Cardiac fibroblast (primary cell): ENCODE measurements at places on chromosomes 1 and 21.
A peak's percentile ranks its signal among the peaks of the same experiment; 100 is the strongest.

DNA sequence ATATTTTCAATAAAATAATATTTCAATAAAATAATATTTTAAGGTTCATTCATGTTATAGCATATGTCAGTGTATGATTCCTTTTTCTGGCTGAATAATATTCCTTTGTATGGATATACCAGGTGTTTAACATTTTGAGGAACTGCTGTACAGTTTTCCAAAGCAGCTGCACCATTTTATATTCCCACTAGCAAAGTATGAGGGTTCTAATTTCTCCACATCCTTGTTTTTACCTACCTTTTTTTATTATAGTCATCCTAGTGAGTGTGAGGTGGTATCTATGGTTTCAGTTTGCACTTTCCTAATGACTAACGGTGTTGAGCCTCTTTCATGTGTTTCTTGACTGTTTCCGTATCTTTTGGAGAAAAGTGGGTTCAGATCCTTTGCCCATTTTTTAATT lies 5.2 kb downstream of the DEGS1 start:
- no peak for DNase-seq

DNA sequence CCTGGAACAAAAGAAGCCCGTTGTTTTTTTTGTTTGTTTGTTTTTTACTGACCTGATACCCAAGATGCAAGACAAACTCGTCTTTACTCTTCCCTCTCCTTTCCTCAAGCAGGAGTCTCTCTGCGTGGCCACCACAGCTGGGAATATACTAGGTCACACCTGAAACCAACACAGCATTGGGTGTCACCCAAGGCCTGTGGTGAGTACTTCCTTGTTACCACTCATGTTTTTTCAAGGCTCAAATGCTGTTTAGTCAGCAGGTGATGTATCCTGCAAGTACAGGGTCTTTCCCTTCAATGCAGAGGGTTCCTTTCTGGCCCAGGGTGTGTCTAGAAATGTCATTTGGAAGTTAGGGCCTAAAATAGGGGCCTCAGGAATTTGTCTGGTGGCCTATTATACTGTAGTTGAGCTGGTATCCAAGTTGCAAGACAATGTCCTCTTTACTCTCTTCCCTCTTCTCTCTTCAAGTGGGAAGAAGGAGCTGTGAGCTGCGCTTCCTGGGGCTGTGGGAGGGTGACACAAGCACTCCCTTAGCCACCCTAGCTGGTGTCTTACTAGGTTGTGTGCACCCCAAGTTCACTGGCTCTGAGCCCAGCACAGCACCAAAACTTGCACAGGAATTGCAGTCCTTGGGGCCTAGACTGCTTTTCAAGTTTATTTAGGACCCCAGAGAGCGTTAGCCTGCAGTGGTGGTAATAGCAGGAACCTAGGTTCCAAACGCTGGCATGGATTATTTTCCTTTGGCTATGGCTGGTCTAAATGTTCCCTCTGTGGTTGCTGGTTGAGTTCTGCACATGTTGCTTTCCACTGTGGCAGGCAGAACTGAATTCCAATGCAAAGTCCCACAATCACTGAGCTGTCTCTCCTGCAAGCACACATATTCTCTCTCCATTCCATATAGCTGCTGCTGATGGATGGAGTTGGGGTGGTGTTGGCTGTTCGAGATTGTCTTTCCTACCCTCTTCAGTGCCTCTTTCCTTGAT lies 91.4 kb upstream of the LYPLAL1 start:
- no peak for DNase-seq

DNA sequence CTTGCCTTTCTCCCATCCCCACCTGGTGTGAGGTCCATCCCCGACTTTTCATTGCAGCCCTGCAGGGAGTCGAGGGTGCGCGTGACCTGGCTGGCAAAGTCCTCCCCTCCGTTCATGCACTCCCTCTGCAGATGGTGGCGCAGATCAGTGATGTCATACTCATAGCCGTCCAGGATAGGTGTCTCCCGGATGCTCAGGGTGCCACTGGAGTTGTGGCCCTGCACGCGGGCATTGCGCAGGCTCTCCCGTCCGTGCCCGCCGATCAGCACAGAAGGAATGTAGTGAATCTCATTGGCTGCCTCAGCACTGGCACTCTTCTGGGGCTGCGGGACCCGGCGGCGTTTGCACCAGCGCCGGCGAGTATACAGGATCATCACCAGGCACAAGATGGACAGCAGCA lies 132.1 kb downstream of the ASTN1 start:
- no peak for DNase-seq

DNA sequence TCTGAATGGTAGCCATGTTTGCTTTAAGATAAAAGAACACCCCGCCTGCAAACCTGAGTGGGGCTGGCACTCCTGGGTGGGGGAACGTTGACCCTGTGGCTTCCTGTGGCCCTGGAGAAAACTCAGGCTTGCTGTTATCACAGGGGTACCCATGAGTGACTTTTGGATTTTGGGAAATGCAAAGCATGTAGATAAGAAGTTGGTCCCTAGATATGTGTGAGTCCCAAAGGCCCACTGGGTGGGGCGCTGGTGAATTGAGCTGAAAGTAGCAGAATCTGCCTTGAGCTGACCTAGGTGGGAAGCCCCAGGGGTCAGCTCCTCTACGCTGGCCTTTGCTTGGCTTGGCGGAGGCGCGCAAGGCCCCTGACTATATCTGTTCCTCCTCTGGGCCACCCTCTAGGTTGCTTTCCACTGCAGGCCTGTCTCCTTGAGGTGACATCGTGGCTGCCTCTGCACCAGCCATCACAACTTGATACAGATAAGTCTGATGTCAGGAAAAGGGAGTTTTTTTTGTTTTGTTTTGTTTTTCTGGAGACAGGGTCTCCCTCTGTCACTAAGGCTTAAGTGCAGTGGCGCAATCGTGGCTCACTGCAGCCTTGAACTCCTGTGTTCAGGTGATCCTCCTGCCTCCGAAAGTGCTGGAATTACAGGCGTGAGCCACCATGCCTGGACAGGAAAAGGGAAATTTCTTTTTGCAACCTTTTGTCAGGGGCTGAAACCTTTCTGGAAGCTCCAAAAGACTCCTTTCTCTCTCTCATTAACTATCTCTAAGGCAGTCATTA lies 72.2 kb downstream of the AGPAT3 start:
- DNase-seq = no peak

DNA sequence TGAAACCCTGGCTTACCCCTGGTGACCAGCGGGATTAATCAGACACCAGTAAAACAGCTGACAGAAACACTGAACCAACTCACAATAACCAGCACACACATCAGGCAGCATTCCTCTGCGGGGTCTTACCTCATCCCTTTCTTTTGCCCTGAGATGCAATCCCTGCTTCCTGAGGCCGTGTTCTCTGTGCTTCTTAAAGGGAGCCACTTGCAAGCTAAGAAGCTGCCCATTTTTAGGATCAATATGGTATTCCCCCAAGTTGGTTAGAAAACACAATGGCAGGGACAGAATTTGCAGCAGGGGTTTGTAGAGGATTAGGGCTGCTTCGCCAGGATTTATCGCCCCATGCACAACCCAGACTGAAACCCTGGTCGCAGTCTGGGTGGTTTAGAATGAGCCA lies 74.7 kb upstream of the OLIG2 start:
- DNase-seq = no peak

DNA sequence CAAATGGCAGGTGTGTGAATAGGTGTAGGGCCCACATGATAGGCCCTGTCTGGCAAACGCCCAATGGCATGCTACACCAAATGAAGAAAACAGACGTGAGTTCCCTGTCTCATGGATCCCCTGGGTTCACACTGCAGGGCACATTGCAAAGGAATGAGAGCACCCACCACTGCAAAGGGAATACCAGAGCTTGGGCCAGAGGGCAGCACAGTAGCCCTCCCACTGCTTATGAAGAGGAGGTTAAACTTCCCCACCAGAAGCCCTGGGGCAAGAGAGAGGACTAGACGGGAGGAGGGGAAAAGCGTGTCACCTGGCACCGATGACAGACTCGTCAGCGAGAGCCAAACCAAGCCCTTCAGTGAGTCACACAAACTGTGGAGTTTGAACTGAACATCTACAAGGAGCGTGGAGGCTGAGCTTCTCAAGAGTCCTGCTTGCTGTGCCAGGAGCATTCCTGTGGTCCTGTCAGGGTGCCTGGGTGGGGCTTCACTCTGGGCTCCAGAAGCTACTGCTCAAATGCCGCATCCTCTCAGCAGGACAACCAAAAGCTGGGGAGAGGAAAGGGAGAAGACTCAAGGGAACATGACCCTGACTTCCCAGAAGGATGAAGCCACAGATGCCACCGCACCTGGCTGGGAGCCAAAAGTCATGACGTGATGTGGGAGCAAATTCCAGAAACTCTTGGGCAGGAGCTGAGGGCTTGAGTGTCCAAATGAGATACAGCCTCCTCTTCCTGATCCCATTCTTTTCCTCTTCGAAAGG lies 61.1 kb downstream of the TOMM20 start:
- DNase-seq = peak; percentile 99

- peak; percentile 73 for DNase-seq
These were observed 6.6 kb downstream of the LIN28A start for GRCh38 chr1:26417111-26417759.

DNA sequence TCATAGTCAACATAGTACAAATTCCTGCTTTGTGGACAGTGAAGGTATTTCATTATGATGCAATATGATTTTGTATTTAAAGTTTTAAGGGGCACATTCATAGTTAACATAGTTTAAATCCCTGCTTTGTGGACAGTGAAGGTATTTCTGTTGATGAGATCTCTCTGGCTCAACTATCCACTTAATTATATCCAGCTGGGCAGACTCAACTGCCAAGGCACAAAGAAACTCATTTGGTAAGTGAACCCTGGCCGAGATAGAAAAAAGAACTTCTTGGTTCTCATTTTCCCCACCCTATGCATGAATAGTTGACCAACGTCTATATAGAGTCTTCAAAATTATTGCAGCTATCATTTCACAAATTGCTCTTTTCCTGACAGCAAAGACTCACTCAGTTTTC lies 1194.6 kb downstream of the NCAM2 start:
- DNase-seq = no peak

GRCh38 chr1:21865943-21866706 lies 54.1 kb downstream of the LDLRAD2 start:
- DNase-seq = no peak

DNA sequence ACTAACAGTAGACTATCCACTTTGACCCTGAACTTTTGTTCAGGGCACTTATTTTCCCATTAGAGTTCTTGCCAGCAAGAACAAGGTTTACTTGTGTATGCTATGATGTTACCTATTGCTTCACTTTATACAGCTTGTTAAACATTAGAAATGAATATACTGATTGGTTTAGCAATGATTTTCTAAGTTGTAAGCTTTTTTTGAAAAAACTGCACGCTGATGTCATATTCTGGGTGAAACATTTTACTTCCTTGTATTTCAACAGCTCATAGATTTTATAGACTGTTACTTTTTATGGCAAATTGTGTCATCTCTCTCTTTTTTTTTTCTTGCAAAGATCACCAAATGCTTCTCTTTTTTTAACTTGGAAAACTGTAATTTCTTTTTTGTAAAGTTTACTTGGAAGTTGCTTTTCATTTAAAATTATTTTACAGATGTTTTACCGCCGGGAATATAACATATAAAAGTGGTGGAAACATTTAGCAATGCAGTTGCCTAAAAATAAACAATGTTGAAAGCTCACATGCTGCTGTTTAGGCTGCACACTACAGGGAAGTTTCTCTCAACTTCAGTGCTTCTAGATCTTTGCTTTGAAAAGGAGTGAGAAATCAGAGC lies 215.3 kb upstream of the NFIA start:
- peak; percentile 23 for DNase-seq

DNA sequence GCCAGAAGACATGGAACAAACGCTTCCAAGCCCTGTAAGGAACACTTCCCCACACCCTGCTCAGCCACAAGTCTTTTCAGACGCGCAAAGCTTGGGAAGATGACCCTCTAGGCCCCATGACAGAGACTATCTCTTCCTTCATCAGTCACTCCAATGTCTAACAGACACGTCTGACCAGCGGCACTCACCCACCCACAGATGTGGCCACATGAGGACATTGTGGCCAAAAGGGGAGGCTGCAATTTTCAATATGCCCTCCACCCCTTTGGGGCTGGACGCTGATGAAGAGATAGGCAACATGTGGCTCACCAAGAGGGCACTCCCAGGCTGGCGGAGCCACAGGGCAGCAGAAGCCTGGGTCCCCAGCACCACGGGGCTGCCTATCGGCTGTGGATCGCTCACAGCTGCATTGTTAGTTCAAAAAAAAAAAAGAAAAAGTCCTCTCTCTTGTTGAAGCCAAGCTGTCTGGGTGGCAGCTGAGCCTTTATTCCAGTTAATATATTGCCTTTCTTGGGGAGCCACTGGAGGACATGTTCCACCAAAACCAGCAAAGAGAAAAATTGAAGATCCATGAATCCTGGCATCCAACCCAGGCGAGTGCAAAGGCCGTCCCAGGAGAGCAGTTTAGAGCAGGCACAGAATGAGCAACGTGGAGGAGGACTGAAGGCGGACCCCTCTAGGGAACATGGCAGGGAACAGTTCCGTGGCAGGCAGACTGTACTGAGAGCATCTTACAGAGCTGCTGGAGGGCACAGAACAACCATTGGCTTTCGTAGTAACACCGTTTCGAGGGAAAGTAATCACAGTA lies 52.7 kb upstream of the GPR153 start:
- DNase-seq = no peak

DNA sequence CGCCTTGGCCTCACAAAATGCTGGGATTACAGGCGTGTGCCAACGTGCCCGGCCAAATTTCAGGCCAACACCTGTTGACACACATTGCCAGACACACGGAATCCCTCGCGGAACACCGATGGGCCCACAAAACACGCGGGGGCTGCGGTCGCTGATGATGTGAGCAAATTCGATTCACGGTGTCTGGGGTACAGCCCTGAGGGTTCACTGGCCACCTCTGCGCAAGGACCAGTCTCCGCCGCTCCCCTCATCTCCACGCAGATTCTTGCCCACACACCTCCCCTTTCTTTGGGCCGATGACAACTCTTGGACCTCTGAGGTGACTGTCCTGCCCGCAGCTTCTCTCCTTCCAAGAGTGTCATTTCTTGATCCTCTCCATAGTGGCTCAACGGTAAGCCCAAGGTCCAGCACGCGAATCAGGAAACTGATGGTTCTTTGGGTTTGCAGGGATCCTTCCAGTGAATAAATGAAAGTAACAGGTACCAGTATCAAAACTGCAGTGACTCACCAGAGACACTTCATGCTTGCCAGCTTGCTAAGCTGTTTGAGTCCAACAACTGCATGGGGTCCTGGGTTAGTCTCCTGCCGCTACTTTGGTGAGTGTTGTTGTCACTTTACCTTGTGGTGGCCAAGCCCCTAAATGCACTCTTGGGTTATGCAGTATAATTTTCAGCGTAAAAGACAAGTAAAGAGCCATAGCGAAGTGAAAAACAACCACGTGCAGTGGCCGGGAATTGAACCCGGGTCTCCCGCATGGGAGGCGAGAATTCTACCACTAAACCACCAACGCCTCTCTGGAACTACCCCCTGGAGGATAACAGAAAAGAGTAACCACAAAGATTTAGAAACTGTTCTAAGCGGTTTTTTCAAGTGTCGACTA lies 11.0 kb upstream of the RNU1-3 start:
- DNase-seq = peak; percentile 87

DNA sequence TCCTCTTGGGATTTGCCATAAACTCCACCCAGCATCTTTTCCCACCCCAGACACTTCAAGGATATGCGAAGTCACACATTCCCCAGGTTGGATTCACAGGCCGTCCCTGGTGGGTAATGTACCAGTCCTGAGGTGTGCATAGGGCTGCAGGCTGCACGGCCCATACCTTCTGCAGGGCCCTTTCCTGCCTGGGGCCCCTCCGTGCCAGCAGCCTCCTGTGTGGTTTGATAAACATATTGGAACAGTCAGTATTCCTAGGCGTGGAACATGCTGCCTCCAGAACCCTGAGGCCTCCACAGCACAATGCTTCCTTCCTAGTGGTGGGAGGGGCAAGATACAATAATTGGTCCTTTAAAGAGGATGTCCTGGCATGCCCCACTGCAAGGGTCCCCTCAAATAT lies 26.6 kb downstream of the IL10RB start:
- DNase-seq = no peak

- DNase-seq = no peak
These were observed 380.7 kb downstream of the PRDM2 start for GRCh38 chr1:14080653-14081052.

GRCh38 chr1:8162168-8162567 lies 136.1 kb upstream of the ERRFI1 start:
- DNase-seq = no peak
